Activated CD8-positive, alpha-beta T cell treated with anti-CD3 and anti-CD28 coated beads for 36 hours (primary cell): ENCODE measurements at places on chromosomes 5 and 9.

DNA sequence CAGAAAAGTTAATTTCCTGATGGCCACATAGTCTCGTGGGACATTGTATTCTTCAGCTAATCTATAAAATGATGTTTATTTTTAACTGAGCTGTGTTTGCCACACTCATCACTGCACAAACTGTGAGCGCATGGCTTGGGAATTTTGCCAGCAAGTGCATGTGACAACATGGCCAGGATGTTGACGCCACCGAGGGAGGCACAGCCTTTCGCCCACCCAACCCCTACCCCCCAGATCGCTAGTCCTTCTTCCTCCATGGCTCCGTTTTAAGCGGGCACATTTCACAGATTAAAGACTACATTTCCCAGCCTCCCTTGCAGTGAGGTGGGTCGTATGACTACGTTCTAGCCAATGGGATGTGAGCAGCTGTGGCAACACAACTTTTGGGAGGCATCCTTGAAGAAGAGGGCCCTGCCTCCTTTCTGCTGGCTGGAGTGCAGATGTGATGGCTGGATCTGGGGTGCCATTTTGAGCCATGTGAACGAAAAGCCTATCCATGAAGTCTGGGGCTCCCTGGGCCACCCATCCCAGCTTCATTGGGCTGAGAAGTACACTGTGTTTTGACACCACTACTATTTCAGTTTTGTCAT lies 7.9 kb downstream of the NRARP start:
- DNase-seq = peak; percentile 52

- no peak for DNase-seq
These were observed 353.5 kb upstream of the RFX3 start for GRCh38 chr9:3879315-3879714.

- no peak for DNase-seq
These were observed 22.9 kb upstream of the DENND1A start for GRCh38 chr9:123952641-123953495.

- no peak for DNase-seq
These were observed 40.2 kb downstream of the RGS3 start for GRCh38 chr9:113503613-113504211.

GRCh38 chr5:58927181-58927580 lies 344.3 kb downstream of the RAB3C start:
- no peak for DNase-seq

DNA sequence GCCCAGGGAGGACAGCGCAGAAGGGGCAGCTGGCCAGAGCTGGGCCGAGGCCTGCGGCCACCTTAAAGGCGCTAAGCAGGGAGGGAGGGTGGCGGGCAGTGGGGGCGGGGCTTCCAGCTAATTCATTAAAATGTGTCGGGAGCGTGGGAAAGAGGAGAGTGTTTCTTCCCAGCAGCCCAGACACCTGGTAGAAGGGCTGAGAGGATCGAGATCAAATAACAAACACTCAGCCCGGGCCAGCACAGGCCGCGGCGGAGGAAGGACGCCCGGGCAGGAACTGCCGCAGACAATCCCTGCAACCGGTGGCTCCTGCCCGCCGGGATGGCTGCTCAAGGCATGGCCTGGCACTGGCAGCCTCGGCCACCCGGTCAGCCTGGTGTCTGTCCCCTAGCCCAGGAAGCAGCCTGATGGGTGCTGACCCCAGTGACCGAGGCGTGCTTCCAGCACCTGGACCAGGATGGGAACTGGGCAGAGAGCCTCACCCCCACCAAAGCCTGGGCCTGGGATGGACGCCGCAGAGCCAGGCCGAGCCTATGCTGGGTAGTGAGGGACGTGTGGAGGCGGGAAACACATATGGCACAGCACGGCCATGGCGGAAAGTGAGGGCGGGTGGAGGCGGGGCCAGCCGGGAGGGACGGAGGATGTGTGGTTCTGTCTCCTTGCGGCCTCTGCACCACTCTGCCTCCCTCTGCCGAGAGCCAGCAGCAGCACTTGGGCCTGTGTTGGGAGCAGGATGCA lies 3.2 kb upstream of the NRARP start:
- DNase-seq = peak; percentile 87

GRCh38 chr5:155996123-155996522 lies 330.8 kb upstream of the SGCD start:
- no peak for DNase-seq
